ENCODE measurements at places on chromosomes 2 and 18. TPM values are rescaled to one million over a fixed set of nuclear protein-coding genes. Genes with fewer than 3 reads are reported as not detected.

DNA sequence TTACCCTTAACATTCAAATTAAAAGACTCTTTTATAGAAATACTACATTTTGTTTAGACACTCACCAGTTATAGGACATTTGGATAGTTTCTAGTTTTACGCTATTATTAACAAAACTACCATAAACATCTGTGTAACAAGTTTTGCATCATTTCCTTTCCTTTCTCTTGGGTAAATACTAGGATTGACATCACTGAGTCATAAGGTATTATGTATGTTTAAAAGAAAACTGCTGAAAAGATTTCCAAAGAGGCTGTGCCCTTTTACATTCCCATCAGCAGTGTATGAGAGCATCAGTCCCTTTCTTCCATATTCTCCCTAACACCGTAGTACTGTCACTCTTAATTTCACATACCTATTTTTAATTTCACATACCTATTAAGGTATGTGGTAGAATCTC lies 130.6 kb downstream of the USP34 start:
- peak; percentile 10 for DNase-seq

DNA sequence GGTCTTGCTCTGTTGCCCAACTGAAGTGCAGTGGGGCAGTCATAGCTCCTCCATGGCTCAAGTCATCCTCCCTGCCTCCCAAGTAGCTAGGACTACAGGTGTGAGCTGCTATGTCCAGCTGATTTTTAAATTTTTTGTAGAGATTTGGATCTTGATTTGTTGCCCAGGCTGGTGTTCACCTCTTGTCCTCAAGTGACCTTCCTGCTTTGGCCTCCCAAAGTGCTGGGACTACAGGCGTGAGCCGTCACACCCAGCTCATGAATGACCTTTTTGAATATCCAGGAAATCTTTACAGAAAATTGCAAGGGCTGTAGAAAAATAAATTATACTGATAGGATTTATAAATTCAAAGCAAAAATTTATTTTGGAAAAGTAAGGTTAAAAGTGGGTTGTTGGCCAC lies 17.4 kb downstream of the ACTR3 start:
- DNase-seq = no peak

Gene GREB1L
- total RNA-seq = 7.5 TPM

- peak; percentile 53 for DNase-seq
Measured at GRCh38 chr2:137865954-137866540, 98.2 kb upstream of the HNMT start.

Gene L3MBTL4
- 2.2 TPM for total RNA-seq

Gene SIX3
- not detected for total RNA-seq

DNA sequence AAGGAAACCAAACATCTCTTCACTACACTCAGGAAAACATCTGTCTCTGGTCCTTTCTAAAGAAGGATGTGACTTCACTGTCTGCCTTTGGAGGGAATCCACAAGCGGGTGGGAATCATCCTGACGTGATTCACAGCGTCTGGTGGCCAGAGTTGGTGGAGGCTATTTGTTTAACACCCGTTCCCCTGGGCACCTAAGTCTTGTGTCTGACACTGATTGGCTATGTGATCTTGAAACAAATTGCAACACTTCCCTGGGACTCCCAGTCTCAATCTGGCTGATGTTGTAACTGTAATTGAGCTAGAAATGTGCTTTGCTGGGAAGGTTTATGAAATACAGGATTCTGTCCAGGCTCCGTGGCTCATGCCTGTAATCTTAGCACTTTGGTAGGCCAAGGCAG lies 28.8 kb upstream of the SIX3 start:
- DNase-seq = peak; percentile 21

- peak; percentile 3 for DNase-seq
Measured at GRCh38 chr2:55269645-55269990, 587 bp upstream of the MTIF2 start.

- DNase-seq = no peak
Measured at GRCh38 chr2:216116418-216116817, 7.3 kb downstream of the XRCC5 start.

DNA sequence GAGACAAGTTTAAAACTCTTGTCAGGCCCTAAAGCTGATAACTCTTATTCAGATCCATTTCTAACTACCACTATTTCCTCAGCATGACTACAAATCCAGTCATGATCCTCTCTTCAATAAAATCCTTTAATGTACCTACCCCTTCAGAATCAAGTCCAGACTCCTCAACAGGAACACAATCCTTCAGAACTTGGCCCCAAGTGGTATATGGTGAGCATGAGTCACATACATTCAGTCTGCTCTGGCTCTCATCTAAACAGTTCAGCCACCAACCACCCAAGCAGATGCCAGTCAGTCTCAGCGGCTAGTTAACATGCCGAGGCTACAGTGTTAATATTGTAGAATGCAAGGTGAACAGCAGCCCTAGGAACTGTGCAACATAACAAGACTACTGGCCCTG lies 9.7 kb downstream of the LMAN2L start:
- DNase-seq = no peak

GRCh38 chr2:162241571-162241970 lies 1.7 kb downstream of the FAP start:
- no peak for DNase-seq

DNA sequence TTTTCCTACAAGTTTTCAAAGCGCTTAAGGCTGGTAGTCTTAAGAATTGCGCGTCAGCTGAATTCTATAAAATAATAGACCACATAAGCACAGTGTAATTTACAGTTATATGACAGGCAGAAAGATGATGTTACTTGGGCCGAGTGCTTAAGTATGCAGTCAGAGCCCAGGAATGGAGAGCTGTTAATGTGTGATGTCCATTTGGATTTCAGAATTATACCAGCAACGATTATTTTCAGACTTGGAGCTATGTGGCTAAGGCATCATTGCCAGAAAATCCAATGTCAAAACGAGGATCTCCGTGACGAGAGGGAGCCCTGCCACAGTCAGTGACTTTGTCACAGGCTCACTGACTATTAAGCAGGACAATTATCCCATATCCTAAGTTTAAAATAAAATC lies 3.4 kb downstream of the KLF7 start:
- peak; percentile 63 for DNase-seq

DNA sequence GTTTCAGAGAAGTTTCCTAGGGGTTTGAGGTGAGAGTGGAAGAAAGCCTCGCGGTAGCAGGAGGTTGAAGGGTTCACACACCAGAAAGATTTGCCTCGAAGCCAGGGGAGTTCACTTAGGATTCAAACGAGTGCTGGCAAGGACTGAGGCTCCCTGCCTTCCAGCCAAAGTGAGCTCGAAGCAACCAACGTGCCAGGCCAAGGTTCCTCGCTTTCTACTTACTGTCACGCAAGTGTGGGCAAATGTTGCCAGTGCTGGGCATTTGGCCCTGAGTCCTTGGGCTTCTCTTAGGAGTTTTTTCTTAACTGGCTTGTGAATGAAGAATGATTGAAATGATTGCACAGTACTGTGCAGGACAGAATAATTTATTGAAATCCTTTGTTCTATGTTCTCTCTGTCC lies 53.6 kb downstream of the TMEM178A start:
- DNase-seq = no peak

DNA sequence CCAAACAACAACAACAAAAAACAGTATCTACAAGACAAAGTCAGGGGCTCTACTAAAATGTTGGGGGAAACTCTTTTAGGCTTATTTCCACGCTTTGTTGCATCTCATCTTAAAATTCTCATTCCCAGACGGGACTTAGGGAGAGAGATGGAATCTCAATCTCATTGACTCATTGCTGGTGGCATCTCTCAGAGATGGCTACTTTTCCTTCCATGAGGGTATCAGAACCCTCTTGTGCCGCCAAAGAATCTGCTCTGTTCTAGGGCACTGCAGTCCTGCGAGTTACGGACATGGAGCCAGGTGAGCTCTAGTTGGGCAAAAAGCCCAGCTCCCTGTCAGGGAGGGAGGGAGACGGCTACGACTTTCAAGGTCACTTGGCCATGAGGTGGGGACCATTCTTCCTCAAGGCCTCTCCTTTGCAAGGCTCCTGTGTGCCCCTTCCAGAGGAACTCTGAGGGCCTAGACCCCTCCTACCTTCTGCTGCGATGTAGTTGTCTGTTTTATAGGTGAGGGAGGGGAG lies 68.0 kb downstream of the MYCN start:
- no peak for DNase-seq

Gene IL36A
- not detected for total RNA-seq

Gene XDH
- total RNA-seq = 2.0 TPM

DNA sequence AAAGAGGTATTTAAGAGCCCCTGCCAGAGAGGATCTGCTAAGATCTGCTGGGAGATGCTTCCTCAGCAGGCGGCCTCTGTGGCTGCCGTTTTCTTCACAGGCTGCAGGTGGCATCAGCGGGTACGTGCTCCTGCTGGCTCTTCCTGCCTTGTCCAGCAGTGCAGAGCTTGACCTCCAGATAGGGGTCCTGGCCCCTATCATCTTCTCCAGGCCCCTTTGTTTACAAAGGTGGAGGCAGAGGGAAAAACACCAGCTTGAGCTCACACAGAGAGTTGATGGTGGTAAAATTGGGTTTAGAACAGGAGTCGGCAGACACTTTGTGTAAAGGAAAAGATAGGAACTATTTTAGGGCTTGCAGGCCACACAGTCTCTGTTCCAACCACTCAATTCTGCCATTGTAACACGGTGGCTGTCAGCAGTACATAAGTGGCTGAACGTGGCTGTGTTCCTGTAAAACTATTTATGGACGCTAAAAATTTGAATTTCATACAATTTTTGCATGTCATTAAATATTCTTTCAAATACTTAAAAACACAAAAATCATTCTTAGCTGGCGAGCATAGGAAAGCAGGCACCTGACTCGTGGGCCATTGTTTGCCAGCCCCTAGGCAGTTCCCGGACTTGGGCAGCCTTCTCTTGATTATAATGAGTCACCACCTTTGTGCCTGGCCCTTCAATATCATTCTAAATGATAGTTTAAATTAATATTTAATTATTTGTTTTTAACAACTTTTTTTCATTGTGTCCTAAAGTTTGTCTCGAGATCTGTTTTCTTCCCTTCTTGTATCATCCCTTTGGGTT lies 98.2 kb upstream of the B3GNT7 start:
- peak; percentile 44 for DNase-seq

GRCh38 chr2:47964722-47965434 lies 58.6 kb upstream of the FBXO11 start:
- DNase-seq = peak; percentile 4

GRCh38 chr2:9703085-9703678 lies 72.4 kb upstream of the YWHAQ start:
- DNase-seq = peak; percentile 96

Gene SLC9A2
- total RNA-seq = 6.4 TPM

- DNase-seq = no peak
Measured at GRCh38 chr2:153222231-153223165, 256.1 kb downstream of the RPRM start.

Gene FAM228A
- total RNA-seq = 0.35 TPM

Gene PLCD4
- 2.9 TPM for total RNA-seq

Gene VIL1
- 0.05 TPM for total RNA-seq

Gene PELI1
- 39.5 TPM for total RNA-seq

Gene TCF23
- not detected for total RNA-seq

DNA sequence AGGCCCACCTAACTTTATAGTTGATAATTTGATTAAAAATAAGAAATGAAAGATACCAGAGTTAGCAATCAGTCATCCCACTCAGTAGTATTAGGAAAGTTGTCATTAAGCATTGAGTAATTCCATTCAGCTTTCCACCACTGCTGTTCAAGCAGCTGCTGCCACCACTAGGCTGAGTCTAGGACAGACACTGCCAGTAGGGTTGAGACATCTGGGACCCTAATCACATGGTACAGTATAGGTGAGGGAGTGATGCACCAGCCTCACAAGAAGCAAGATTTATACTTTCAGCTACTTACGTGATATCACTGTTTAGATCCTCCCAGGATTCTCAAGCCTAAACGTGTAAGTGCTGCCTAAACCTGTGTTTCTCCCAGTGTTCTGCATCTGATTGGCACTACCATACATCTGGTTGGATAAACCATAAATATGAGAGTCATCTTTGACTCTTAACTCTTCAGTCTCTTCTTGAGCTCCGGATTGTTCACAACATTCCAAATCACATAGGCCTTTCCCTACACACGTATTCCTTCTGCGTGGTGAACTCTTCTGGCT lies 3.2 kb downstream of the UBXN4 start:
- peak; percentile 49 for DNase-seq

GRCh38 chr2:4247791-4248190 lies 544.4 kb downstream of the DCDC2C start:
- DNase-seq = no peak

DNA sequence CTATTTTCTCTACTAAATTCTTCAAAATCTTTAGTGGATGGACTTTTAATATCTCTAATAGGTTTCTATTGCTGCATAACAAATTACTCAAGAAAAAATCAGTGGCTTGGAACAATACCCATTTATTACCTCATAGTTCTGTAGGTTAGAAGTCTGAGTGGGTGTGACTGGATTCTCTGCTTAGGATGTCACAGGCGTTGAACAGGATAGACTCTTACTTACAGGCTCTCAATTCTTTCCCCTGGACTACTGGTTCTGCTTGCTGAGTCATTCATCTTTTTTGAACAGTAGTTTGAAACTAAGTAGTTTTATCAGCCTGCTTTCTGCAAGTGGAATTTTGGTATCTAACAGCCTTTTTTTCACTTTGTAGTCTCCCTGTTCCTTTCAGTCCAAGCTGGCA lies 265.4 kb downstream of the ZNF385B start:
- DNase-seq = peak; percentile 83

Gene NT5DC4
- total RNA-seq = not detected

Gene CAPN13
- total RNA-seq = 0.17 TPM

- no peak for DNase-seq
Measured at GRCh38 chr2:42921147-42921520, 128.8 kb upstream of the HAAO start.

Gene SERPINB10
- not detected for total RNA-seq

Gene MOGAT1
- not detected for total RNA-seq

Gene PDCL3
- total RNA-seq = 20.6 TPM

- DNase-seq = peak; percentile 67
Measured at GRCh38 chr2:124241-124880, 78.1 kb upstream of the FAM110C start.

Gene CLEC4F
- not detected for total RNA-seq

- DNase-seq = no peak
Measured at GRCh38 chr2:26597197-26597596, 44.0 kb downstream of the CIB4 start.

GRCh38 chr2:102171946-102172345 lies 14.9 kb upstream of the IL1RL2 start:
- no peak for DNase-seq

DNA sequence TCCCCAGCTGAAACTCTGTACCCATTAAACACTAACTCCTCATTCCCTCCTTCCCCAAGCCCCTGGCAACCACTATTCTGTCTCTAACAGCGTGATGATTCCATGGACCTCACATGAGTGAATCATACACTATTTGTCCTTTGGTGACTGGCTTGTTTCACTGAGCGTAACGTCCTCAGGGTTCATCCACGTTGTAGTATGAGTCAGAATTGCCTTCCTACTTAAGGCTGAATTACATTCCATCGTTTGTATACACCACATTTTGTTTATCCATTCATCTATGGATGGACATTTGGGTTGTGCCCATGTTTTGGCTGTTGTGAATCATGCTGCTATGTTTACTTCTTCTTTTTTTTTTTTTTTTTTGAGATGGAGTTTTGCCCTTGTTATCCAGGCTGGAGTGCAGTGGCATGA lies 19.6 kb upstream of the CABLES1 start:
- DNase-seq = peak; percentile 100

GRCh38 chr2:26772064-26773001 lies 8.2 kb downstream of the SLC35F6 start:
- peak; percentile 88 for DNase-seq
